Activated CD4-positive, alpha-beta T cell treated with anti-CD3 and anti-CD28 coated beads for 48 hours (primary cell): ENCODE measurements at places on chromosomes 4 and X.

DNA sequence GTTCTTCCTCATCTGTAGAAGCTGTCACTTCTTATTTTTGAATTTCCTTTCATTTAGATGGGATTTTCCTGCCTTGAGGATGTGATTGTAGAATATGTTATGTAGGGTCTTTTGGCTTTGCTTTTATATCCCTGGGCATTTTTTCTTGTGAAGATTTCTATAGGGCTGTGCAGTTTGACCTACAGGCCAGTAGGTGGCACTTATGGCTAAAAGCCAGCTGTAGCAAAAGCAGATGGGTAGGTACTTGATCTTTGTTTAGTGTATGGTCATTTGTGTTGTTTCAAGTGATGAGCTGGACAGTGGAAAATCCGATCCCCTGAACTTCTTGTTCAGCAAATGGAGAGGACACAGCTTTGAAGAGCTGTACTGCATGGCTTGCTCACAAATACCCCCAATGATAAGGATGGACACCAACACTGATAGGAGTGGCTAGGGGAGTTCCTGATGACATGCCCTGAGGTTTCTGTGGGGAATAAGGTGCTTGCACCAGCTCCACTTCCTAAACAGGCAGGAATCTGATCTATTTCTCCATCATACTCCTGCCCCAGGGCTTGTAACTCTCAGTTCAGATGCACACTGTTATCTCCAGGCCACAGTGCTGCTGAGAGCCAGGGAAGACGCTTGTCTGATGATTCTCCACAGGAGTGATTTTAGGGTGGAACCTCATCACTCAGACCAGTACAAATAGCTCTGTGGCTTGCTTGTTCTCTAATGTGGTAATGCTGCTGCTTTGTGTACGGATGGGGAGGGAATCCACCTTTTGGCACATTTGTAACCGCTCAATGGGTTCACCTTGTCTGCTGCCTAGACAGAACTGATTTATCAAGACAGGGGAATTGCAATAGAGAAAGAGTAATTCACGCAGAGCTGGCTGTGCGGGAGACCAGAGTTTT lies 417.1 kb upstream of the MAGEB16 start:
- DNase-seq, result no peak

GRCh38 chrX:43446752-43447151 lies 209.3 kb upstream of the MAOA start:
- no peak for DNase-seq

DNA sequence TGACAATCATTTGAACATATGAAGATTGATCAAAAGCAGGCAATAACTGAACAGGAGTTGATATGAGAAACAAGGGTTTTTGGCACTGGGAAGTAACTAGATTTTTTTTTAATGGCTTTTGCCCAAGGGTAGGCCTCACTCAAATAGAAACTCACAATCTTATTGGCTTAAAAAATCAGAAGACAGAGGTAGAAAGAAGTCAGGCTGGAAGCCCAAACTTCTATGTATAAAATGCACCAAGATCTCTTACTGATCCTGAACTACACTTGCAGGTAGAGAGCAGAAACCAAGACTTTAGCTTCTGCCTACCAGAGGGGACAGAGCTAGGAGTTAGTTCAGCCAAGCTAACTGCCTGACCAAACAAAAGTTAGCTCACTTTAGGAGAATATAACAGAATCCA lies 74.9 kb downstream of the ADGRA3 start:
- no peak for DNase-seq

- DNase-seq, result no peak
Observed at GRCh38 chr4:23957465-23957864, 67.6 kb upstream of the PPARGC1A start.

- DNase-seq, result peak; percentile 36
Observed at GRCh38 chr4:145828802-145829485, 109.7 kb downstream of the ZNF827 start.

DNA sequence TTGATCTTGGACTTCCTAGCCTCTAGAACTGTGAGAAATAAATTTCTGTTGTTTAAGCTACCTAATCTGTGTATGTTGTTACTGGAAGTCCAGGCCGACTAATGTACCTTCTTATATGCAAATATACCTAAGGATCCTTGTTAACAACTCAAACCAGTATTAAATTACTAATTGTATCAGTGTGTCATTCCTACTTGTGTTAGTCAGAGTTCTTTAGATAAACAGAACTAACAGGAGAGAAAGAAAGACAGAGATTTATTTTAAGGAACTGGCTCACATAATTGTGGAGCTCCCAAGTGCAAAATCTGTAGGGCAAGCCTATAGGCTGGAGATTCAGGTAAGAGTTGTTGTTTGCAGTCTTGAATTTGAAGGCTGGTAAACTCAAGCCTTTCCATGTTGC lies 120.0 kb downstream of the ADGRL3 start:
- DNase-seq, result no peak

DNA sequence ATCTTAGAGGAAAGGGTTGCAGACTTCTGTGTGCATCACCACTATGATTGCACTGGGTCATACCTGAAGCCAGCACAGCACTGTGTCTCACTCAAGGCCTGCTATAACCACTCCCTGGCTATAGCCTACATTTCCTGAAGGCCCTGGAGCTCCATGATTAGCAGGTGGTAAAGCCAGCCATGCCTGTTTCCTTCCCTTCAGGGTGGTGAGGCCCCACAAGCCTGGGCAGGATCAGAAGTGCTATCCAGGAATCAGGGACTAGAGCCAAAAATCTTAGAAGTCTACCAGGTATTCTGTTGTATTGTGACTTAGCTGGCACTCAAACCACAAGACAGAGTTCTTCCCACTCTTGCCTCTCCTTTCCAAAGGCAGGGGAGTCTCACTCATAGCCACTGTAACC lies 734.6 kb downstream of the GLUD2 start:
- no peak for DNase-seq

GRCh38 chr4:95660719-95661118 lies 111.9 kb upstream of the UNC5C start:
- DNase-seq, result no peak

- DNase-seq, result no peak
Observed at GRCh38 chrX:150768132-150768485, 74.9 kb downstream of the MTMR1 start.

DNA sequence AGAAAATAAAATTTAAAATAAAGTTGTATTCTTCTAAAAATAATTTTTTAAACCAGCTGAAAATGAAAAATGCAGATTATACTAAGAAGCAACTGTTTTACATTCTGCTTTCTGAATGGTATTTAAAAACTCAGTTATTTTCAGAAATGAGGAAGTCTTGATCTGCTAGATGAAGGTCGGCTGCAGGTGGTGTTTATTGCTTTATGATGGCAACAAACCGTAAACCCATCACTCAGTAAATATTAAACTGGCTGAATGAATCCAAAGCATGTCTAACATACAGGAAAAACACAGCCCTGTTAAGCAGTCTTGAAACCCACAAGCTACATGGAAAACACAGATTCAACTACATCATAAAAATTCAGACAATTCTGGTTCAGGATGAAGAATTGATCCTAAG lies 29.3 kb downstream of the DYNLT3 start:
- DNase-seq, result no peak

DNA sequence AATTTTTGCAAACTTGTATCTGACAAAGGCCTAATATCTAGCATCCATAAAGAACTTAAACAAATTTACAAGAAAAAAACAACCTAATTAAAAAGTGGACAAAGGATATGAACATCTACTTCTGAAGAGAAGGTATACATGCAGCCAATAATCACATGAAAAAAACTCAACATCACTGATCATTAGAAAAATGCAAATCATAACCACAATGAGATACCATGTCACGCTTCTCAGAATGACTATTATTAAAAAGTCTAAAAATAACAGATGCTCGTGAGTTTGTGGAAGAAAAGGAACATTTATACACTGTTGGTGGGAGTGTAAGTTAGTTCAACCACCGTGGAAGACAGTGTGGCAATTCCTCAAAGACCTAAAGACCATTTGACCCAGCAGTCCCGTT lies 24.0 kb downstream of the CEP44 start:
- DNase-seq, result no peak

- DNase-seq, result no peak
Observed at GRCh38 chr4:54073271-54073880, 9.0 kb upstream of the CHIC2 start.

DNA sequence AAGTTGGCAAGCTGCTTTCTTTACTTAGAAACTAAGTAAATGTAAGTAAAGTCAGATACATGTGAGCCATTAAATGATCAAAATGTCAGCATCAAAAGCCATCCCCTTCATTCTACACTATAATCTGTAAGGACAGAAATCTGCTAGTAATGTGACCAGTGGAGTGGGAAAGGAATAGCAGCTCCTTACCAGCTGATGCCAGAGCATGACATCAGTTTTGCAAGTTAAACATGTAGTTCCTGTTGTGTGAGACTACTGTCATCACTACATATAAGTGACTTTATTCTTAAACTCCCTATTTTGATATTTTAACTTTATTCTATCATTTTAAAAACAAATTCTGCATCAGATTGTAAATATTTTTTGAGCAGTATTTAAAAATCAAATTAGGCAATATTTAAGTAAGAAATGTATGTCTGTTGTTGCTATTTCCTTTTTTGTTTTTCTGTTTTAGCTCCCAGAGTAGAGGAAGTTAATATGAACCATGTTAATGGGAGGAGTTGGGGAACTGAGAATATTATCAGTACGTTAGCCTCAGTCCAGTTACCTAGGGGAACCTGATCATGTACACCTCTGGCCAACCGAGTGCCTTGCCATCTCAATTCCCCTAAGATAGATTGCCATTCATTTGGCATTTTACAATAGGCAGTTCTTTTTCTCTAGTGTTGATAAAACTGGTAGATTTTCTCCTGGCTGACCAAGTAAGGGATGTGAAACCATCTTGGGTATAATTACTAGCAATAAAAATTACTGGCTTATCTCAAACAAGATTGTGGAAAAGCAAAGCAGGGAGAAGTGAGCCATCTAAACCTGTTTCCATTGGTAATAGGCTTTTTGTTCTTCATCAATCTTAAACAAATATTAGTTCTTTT lies 34.7 kb downstream of the CCNI start:
- DNase-seq, result no peak

- DNase-seq, result peak; percentile 76
Observed at GRCh38 chrX:153400146-153401132, 711 bp downstream of the PNMA6E start.

DNA sequence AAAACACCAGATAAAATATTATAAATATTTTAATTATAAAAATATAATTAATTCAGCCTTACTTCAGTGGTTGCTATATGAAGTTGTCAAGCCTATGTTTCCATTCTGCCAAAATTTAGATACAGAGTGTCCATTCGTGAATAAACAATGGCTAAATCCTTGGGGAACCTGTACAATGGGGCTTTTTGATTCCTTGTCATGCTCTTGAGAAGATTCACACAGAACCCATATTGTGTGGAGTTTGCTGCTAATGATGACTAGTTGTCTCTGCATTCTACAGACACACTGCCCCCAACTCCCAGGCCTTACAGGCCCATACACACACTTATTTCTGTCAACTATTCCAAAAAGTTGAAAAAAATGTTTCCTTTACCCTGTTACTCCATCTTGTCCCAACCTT lies 33.4 kb upstream of the MAGEC2 start:
- no peak for DNase-seq

GRCh38 chrX:32116047-32116446 lies 1044.2 kb upstream of the FTHL17 start:
- no peak for DNase-seq

- DNase-seq, result no peak
Observed at GRCh38 chr4:24287096-24287495, 297.3 kb downstream of the DHX15 start.

- no peak for DNase-seq
Observed at GRCh38 chr4:57548856-57549255, 438.7 kb upstream of the IGFBP7 start.

- no peak for DNase-seq
Observed at GRCh38 chr4:137609718-137610430, 77.6 kb upstream of the PCDH18 start.

DNA sequence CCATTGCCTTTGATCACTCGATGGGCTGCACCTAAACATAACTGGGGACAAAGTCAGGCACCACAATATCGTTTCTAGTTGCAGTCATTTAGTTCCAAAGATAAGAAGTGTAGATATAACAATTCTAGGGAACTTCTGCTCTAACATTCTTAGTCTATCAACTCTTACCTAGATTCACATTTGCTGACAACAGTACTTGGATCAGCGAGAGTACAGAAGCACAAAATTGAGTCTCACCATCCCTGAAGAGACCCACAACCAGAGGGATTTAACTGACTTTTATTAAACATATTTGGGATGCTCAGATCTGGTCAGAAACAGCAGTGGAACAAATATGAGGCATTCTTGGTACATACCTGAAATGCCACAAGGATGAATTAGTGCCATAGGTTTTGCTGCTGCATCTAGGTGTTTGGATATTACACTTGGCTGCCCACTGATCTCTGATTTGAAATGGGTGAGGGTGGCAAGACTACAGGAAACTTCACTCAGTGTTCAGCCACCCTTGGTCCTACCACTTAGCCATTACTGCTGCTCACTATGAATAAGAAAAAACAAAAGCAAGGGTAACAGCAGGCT lies 28.9 kb upstream of the HUWE1 start:
- DNase-seq, result no peak

DNA sequence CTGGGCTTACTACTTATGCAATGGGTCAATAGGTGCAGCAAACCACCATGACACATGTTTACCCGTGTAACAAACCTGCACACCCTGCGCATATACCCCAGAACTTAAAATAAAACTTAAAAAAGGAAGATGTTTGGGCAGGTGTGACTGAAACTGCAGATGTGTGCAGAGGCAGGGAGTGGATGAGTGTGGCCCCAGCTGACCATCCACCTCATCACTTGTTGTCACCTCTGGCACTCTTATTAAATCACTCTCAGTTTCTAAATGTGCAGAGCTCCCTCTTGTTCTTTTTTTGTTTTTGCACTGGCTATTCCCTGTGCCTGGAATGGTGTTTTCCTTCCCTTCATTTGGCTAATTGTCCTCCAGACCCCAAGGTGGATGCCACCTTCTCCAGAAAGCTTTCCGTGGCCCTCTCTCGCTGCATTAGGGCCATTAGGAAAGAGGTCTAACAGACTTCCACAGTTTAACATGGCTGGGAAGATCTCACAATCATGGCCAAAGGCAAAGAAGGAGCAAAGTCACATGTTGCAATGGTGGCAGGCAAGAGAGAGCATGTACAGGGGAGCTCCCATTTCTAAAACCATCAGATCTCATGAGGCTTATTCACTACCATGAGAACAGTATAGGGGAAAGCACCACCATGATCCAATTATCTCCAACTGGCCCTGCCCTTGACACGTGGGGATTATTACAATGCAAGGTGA lies 58.5 kb downstream of the SLC2A9 start:
- DNase-seq, result no peak

DNA sequence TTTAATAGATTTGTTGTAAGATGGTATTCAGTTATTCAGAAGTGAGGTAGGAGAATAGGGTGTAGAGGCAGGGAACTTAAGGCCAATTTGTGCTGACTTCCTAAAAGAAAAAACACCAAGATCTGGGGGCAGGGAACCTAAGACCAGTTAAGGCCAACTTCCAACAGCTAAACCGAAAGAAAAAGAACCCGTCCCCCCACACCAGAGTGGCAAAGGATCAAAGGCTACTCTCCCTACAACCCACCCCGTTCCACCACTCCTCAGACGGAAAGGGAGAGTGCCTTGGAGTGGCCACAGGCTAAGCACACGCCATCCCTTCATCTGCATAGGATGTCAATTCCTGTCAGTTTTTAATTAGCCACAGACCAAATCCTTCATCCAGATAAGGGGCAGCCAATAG lies 3.7 kb upstream of the ZNF718 start:
- DNase-seq, result no peak
